ENCODE measurements at places on chromosomes 1 and 21.

DNA sequence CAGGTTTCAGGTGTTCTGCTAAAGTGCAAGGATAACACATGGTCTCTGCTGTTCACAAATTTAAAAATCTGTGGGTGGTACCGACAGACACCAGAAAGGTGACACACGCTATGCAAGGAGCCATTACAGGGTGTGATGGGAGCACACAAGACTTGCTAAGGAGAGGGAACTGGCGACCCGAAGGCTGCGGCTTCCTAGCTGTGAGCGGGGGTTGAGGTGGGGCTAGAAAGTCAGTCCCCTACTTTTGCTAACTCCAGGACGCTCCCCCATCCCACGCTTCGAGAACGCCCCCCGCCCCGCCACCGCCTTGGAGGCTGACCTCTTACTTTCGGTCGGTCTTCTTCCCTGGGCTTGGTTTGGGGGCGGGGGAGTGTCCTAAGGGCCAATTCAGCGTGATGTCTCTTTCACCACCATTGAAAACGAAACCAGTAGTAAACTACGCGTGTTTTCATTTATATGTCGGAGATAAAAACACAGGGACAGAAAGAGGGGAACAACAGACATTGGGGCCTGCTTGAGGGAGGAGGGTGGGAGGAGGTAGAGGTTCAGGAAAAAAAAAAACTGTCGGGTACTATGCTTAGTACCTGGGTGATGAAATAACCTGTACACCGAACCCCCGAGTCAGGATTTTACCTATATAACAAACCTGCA lies 1.1 kb downstream of the CKS1B start:
- DNase-seq = no peak

GRCh38 chr1:209509039-209509438 lies 74.5 kb upstream of the CAMK1G start:
- no peak for DNase-seq

DNA sequence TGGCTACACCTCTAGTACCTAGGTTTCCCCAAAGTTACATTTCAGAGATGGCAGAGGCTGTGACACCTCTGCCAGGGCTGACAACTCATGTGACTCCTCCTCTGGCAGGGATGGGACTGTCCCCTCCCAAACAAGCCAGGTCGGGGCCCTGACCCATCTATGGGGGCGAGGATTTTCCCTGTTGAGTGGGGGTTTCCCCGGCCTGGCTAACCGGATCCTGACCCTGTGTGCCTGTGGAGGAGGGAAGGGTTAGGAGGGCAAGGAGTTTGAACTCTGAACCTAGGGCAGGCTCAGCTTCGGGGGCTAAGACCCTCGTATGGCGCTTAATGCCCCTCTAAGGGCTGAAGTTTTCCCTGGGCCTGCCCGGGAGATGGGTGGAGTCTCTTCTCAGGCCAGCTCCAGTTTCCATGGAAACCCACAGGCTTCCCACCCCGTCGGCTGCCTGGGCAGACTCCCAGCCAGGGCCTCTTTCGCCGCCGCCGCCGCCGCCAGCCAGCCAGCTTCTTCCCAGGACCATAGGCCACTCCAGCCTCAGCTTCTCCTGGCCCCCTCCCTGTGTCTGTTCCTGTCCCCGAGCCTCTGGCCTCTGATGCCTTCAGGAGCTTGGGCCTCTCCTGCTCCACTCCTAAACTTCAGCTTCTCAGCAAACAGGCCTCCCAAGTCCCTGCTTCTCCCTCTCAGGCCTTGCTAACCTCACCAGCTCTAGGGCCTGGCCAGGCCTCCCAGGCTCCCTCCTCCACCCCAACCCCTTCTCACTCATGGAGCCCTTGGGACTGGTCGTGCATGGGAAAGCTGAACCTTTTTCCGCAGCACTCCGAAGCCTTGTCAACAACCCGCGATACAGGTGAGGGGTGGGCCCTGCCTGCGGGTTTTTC lies at the start of gene BTBD19:
Gene BTBD19 (plus strand): TSS at position 461 of the 875 bp plus-strand sequence. CDS start 298 bp downstream, at position 759.
- DNase-seq = no peak

GRCh38 chr1:147245129-147245528 lies 2.6 kb downstream of the CHD1L start:
- DNase-seq = no peak

GRCh38 chr1:153791648-153792253 lies 16.5 kb downstream of the SLC27A3 start:
- no peak for DNase-seq

DNA sequence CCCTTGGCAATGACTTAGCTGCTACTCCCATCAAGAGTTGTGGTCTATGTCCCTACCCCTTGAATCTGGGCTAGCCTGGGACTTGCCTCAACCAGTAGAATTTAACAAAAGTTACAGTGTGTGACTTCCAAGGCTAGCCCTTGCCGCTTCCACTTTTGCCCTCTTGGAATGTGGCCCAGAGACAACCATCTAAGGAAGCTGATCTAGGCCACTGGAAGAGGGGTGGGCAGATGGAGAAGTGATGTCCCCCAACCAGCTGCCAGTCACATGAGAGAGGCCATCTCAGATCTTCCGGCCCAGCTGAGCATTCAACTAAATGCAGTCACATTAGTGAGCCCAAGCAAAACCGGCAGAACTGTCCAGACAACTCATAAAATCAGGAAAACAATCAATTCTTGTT lies 115.1 kb downstream of the TOMM20 start:
- no peak for DNase-seq

GRCh38 chr1:40310983-40311642 lies 6.0 kb downstream of the COL9A2 start:
- DNase-seq = no peak

DNA sequence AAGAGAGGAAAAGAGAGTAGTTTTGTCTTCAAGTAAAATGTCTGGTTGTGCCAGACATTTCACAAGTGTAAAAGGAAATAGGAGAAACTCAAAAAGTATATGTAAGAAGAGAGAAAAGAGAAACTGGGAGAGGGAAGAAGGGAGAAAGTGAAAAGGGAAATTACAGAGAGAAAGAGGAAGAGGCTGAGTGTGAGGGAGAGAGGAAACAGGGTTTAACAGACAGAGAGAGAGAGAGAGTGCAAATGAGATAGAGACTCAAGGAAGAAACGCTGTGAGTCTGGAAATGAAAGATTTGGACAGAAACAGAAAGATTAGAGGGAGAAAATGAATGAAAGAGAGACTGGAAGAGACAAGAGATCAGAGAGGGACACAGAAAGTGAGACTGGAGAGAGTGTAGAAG lies 806.2 kb downstream of the PLA2G4A start:
- no peak for DNase-seq

GRCh38 chr1:246332078-246332477 lies 175.0 kb downstream of the SMYD3 start:
- DNase-seq = no peak

GRCh38 chr1:99004861-99005442 lies at the start of gene PLPPR5:
TSS of gene PLPPR5 (minus strand) at chr1:99004861. CDS start at chr1:99004671, 190 bp downstream.
- DNase-seq = peak; percentile 63

DNA sequence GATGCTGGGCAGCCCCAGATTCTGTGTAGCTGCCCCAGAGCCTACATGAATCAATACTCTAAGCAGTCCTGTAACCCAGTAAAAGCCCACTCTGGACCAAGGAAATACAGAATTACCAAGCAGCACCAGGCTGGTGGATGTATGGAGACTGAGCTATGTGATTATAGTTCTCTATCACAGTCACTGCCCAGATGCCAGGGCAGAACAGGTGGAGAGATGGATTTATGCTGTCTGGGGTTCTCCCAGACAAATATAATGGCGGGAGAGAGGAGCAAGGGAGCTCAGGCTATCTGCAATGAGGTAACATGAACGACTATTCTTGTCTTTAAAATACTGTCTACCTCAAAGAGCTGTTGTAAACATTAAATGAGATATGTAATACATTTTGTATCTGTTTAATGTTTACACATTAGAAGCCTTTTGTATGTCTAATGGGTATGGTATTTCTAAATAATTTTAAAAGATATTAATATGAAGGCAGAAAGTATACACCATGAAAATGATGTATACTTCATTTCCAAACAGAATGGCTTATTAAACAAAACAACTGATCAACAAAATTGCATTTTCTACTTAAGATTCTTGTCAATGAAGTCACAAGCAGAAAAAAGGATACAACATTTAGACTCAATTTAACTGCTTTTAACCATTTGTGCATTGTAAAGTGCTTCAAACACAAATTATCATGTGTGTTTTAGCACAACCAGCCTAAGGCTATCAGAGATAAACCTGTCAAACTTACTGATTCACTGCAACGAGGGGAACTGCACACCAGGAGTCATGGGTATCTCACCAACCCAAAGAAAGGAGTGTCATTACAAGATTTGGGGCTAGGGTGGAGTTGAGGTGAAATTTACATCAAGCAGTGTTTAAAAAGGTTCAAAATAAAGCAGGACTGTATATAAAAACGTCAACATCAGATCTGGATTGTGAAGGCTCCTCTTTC lies 3.0 kb downstream of the SDE2 start:
- DNase-seq = no peak
